G401 (cell line): ENCODE measurements at places on chromosomes 2 and 18. TPM values are rescaled to one million over a fixed set of nuclear protein-coding genes. Genes with fewer than 3 reads are reported as not detected.

- DNase-seq = no peak
These were observed 46.1 kb upstream of the STPG4 start for GRCh38 chr2:47201224-47201623.

- no peak for DNase-seq
These were observed 84.4 kb downstream of the TPGS2 start for GRCh38 chr18:36744261-36744876.

HOXD13 gene
- 0.43 TPM in 1 of 2 replicates, not detected in the other for total RNA-seq

HSBP1L1 gene
- 31.6 and 32.7 TPM in 2 replicates for total RNA-seq

COLEC11 gene
- 2.1 TPM in 1 of 2 replicates, not detected in the other for total RNA-seq

GRCh38 chr2:100408104-100408503 is 9.4 kb downstream of the CHST10 start:
- DNase-seq = no peak

GRCh38 chr2:98937906-98938305 is 1.9 kb upstream of the CRACDL start:
- DNase-seq = no peak

DNA sequence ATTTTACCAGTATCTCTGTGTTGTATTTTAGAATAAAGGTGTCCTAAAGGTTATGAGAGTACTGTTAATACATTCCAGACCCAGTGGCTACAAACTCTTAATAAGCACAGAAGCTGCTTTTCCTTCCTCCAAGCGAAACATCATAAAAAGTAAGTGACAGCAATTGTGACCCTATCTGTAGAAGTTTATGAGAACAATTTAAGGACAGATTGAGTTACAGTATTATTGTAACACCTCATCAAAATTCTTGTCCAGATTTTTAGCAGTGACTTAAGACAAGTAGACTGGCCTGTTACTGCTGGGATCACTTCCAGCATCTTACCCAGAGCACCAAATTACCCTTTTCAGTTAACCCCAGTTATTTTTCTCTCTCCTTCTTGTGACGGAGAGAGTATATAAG is 154.6 kb downstream of the ERBB4 start:
- DNase-seq = no peak

DNA sequence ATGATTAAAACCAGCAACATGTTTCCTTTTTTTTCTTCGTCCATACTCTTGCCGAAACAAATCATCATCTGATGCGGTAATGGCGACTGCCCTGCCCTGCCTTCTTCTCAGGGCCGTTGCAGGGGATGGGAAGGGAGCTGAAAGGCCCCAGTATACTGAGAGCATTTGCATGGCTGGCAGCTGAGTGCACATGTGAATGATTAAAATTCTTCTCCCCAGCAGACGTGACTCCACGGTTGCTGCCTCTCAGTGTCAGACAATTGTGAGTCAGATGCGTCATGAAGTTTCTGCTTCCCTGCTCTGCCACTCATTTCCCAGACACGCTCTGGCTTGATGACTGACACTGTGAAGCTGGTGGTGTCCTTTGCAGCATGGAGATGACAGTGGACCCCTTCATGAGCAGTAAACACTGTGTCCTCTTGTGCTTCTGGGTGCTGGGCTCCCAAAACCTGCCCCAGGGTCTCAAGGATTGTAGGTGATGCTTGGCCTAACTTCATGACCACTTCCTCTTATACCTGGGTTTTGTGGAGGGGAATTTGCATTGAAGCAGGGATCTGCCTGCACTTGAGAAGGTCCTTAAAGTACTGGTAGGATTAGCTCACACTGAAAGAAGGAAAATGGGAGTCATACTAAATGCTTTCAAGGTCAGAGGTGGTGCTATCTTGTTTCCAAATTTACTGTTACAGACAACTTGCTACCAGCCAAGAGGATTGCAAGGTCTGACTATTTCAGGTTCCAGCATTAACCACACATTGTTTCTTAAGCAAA is 222.5 kb upstream of the COPS8 start:
- DNase-seq = no peak

FEV gene
- not detected in 2 replicates for total RNA-seq

DNA sequence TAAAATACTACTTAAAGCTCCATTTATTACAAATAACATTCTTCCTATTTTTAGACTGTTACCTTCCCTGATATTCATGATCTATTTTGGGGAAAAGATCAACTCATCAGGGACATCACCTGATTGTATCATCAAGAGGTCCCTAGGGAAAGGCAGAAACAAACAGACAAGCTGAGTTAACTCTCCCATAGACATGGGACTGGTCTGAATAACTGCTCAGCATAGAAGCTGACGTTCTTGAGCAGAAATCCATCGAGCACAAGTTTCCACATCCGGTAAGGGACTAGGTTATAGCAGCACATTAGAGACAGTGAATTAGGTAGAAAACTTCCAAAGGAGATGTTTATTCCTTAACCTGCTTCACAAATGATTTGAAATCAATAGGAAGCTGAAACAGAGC is 1100.4 kb upstream of the SLC39A10 start:
- no peak for DNase-seq

- DNase-seq = no peak
These were observed 39.6 kb downstream of the CRACDL start for GRCh38 chr2:98896416-98896815.

- no peak for DNase-seq
These were observed 392.7 kb upstream of the ID2 start for GRCh38 chr2:8289111-8289510.

DNA sequence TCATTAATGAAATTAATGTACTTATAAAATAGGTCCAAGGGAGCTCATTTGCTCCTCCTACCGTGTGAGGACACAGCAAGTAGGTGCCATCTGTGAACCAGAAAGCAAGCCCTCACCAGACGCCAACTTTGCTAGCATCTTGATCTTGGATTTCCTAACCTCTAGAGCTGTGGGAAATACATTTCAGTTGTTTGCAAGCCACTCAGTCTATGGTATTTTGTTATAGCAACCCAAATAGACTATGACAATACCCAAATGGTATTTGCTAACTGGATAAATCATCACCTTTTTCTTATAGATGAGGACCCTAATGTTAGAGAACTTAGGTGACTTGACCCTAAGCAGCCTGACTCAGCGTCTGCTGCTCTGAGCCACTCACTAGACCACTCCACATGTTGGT is 379.6 kb downstream of the HRH4 start:
- no peak for DNase-seq

DNA sequence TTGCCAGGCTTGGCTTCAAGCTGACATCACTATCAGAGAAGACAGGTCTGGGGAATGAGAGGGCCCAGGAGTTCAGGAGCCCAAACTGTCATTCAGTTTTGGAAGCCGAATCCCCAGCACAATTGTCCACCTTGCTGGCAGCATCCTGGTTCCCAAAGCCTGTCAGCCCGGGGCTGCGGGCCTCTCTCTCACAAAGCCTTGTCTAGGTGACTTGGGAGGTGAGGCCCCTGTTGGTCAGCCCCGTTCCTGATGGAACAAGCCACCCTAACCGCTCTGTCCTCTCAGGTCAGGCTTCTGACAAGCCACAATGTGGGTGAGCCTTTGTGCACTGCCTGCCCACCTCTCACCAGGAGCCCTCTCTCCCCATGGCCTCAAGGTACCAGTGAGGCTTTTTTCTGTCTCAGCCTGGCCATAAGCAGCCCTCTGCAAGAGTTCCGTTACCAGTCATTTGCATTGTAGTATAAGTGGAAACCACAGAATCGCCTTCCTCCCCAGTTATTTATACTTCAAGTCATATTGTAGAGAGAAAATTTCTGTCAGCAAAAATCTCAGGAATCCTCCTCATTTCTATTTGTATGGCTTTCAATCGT is 100.6 kb downstream of the MSH2 start:
- no peak for DNase-seq

KIAA2012 gene
- total RNA-seq = not detected in 2 replicates

- DNase-seq = no peak
These were observed 364.8 kb downstream of the NYAP2 start for GRCh38 chr2:225764346-225764745.

ASXL3 gene
- not detected in 2 replicates for total RNA-seq

GRCh38 chr2:68279691-68280090 is 27.4 kb upstream of the PPP3R1 start:
- DNase-seq = no peak

GAL3ST2 gene
- total RNA-seq = not detected in 2 replicates

CAPN13 gene
- total RNA-seq = not detected in 2 replicates
